Adrenal gland (tissue), 19 donors: ENCODE measurements at places on chromosomes 1 and 21.
A peak's percentile ranks its signal among the peaks of the same experiment; 100 is the strongest.

DNA sequence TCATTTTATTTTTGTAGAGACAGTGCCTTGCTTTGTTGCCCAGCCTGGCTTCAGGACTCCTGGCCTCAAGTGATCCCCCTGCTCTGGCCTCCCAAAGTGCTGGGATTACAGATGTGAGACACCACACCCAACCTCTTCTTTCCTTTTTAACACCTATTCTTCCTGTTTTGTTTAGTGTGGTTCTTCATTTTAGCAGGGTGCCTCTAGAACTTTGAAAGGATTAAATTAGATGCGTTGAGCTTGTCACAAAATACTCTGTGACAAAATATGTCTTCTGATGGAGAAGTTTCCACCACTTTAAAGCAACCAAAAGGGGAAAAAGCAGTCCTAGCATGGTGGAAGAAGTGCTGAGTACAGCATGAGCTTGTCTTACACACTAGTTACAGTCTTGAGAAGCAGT lies 42.0 kb downstream of the CDC14A start:
- H3K27me3 ChIP-seq = no peaks in the 10 kb centered on the region
- no peak for DNase-seq
- H3K4me3 ChIP-seq = no peak overlapping the region
- H3K27ac ChIP-seq = no peak overlapping the region
- no peaks in the 10 kb centered on the region for H3K36me3 ChIP-seq

DNA sequence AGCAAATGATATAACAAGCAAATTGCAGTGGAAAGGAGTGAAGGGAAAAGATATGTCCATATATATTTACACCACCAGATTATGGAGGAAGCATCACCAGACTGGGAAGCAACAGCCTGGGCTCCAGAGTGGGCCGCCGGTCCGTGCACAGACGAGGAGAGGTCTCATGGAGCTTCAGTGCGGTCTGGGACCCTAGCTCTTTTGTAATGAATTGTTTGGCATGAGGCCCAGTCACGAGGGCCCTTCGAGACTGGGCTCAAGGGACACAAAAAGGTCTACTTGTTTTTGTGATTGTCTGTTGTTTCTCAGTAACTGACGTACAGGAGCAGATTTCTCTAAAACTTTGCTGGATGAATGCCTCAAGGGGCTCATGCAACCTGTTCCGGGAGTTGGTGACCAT lies 12.9 kb upstream of the STUM start:
- DNase-seq = no peak
- H3K36me3 ChIP-seq = no peaks in the 10 kb centered on the region
- no peaks in the 10 kb centered on the region for H3K4me1 ChIP-seq
- no peak overlapping the region for H3K4me3 ChIP-seq

DNA sequence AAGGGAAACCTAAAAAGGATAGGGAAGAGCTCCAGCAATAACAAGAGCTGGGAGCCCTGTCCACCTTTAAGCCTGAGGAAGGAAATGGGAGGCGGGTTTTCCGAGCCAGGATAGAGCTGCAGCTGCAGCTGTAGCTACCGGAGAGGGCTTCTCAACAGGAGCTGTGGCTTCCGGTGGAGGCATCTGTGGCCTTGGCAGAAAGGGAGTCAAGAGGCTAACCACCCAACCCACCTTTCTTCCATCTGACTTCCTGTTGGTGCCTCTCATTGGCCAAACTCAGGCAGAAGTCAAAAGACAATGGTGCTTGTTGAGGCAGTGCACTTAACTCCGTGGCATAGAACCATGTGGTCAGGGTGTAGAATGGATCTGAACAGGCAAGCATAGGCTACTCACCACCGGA lies 313.1 kb upstream of the DAB1 start:
- no peak for DNase-seq
- H3K27me3 ChIP-seq = no peaks in the 10 kb centered on the region
- no peaks in the 10 kb centered on the region for H3K4me1 ChIP-seq
- H3K36me3 ChIP-seq = no peaks in the 10 kb centered on the region

DNA sequence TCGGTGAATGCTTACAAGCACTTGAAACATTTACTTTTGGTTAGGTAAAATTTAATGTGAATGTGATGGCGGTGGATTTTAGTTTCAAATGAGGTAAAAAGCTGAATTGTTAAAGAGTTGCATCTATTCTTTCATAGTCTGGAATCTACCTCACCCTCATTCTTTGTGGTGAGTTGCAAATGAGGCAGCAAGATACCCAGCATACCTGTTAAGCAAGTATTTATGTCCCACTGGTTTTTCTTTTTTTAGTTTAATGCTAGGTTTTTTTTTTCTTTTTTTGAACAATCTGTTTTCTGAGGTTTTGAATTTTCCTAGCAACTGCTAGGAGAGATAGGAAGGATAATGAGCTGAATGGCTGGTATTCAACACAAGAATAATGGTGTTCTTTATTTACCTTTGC lies 127.9 kb upstream of the CACYBP start:
- H3K4me1 ChIP-seq = no peaks in the 10 kb centered on the region
- H3K36me3 ChIP-seq = no peaks in the 10 kb centered on the region
- no peak overlapping the region for H3K4me3 ChIP-seq
- H3K27ac ChIP-seq = no peak overlapping the region
- DNase-seq = no peak
- no peaks in the 10 kb centered on the region for H3K27me3 ChIP-seq

DNA sequence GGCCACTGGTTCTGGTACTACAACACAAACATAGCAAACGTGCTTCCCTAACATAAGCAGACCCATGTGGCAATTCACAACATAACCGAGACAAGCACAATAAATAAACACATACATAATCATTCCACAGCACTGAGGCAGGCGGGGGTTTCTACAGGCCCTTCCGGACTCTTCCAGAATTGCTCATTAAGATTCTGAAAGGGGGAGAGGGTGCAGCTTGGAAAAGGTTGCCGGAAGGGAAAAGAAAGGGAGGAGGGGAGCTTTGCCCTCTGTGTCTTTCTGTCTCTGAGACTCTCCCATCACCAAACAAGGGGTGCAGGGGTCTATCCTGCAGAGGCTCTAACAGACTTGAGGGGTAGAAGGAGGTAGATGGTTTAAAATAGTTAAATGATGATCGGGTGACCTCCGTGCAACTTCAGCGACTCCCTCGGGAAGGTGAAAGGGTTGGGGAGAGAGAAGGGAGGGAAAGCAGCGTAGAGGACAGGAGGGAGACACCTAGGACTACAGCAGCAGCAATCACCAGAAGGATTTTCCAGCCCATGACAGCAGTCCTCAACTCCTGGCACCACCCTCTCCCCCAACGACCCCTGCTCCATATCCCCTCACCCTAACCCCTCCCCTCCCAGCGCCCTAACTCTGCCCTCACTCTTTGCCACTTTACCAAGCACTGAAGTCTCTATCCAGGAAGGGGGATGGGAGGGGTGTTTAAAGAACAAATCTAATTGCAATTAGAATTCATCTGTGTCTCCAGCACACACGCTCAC lies 365.5 kb upstream of the ESRRG start:
- H3K27ac ChIP-seq = no peak overlapping the region
- H3K4me3 ChIP-seq = no peak overlapping the region
- no peaks in the 10 kb centered on the region for H3K4me1 ChIP-seq
- no peaks in the 10 kb centered on the region for H3K36me3 ChIP-seq

- DNase-seq = peak; percentile 52
- no peak overlapping the region for H3K4me3 ChIP-seq
- H3K4me1 ChIP-seq = peaks cover 4% of the 10 kb centered on the region
- no peak overlapping the region for H3K27ac ChIP-seq
- H3K27me3 ChIP-seq = peaks cover 12% of the 10 kb centered on the region
Measured at GRCh38 chr1:869499-870244, 54.1 kb upstream of the SAMD11 start.

DNA sequence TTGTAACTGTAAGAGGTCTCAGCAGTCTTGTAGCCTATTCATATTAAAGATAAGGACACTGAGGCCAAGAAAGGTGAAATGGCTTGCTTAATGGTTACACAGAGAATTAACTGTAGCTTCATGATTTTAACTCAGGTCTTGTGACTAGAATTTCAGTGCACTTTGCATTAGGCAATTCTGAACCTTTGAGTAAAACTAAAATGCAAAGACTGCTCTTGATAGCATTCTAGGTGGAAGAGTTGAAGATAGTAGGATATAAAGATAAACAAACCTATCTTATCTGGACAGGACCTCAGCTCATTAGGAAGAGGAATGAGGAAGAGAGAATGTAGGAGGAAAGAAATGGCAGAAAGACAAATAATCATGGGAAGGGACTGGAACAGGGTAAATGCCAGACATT lies 68.6 kb upstream of the RGL1 start:
- peaks cover 24% of the 10 kb centered on the region for H3K4me1 ChIP-seq
- H3K27ac ChIP-seq = no peak overlapping the region
- DNase-seq = no peak
- H3K27me3 ChIP-seq = no peaks in the 10 kb centered on the region
- H3K36me3 ChIP-seq = no peaks in the 10 kb centered on the region
- H3K4me3 ChIP-seq = no peak overlapping the region
